Pancreas (tissue), 10 donors: ENCODE measurements at places on chromosomes 7 and 10. TPM values are rescaled to one million over a fixed set of nuclear protein-coding genes. Genes with fewer than 3 reads are reported as not detected.
A peak's percentile ranks its signal among the peaks of the same experiment; 100 is the strongest.

DNA sequence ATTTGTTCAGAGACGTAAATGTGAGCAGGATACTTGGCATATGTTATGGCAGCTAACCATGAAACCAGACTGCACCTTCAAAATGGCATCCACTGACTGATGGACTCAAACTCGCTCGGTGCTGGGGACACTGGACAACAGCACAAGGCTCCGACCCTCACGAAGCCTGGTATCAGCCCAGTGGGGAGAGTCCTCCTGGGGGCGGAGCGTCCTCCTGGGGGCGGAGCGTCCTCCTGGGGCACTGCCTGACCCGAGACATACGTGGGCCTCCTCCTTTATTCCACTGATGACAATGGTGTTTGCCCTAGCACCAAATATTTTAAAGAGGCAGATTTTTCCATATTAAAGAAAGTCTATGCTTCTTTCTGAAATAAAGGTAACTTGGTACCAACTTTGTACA lies 39.5 kb downstream of the ESYT2 start:
- DNase-seq = no peak
- no peaks in the 10 kb centered on the region for H3K4me1 ChIP-seq
- H3K36me3 ChIP-seq = peaks cover 23% of the 10 kb centered on the region

DNA sequence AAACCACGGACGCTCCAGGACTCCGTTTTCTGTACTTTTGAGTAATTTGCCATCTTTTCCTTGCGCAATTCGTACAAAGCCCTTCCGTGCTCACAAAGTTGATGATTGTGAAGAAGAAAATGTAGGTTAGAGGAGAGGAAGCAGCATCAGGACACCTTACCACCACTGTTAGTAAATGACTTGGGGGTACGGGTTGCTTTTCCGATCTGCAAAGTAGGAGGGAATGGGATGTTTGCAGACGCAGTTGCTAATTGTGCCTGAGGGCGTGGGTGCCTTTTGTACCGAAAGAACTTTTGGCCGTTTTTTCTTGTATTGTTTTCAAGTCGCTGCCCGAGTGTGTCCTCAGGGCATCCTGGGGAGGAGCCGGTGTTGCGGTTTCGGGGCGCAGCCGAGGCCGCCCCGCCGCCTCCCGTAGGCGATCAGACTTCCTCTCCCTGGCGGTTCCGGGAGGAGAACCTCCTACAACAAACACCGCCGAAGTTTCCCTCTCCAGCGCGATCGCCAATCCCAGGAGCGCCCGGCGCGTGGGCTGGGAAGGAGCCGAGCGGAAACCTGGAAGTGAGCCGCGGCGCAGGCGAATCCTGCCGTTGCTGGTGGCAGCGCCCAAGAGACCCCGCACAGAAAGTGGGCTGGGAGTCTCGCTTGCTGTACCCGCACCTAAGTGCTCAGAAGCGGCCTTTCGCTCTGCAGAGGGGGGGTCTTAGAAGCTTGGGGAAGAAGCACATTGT lies 1.0 kb downstream of the PRR15 start:
- H3K4me1 ChIP-seq = no peaks in the 10 kb centered on the region
- no peaks in the 10 kb centered on the region for H3K36me3 ChIP-seq

DNA sequence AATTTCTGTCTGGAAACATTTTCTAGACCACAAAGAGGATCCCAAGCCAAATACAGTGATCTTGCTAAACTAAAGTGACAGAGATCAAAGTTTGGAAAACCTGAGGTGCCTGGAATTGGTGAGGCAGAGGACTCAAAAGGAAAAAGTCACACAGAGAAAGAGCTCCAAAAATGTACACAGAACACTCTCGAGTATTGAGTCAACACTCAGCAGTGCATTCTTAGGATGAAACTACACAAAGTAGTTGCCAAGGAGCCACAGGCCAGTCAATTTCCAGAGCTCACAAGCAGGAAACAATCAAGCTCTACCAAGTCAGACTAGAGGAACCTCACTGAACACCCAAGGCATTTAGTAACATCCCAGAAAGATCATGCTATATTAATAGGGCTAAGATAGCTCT lies 61.3 kb downstream of the MICU1 start:
- no peak for DNase-seq
- H3K4me1 ChIP-seq = no peaks in the 10 kb centered on the region
- H3K27me3 ChIP-seq = no peaks in the 10 kb centered on the region
- H3K4me3 ChIP-seq = no peak overlapping the region

DNA sequence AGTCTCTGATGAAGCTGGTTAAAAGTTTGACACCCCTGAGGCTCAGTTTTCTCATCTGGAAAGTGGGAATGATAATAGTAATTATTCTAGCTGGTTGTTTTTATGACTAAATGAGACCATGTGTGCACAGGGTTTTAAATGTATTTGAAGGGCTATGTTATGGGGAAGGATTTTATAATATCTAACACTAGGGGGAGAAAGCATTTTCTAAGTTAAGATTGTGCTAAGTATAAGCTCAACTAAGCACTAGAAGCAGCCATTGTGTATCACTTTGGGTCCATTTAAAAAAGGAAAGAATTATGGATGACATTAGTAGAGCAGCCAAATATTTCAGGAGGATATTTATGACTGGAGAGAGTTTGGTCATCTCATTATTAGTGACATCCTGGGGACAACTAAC lies 49.5 kb upstream of the CREB5 start:
- no peak for DNase-seq
- no peak overlapping the region for H3K27ac ChIP-seq
- H3K4me3 ChIP-seq = no peak overlapping the region
- no peaks in the 10 kb centered on the region for H3K4me1 ChIP-seq
- no peaks in the 10 kb centered on the region for H3K27me3 ChIP-seq

DNA sequence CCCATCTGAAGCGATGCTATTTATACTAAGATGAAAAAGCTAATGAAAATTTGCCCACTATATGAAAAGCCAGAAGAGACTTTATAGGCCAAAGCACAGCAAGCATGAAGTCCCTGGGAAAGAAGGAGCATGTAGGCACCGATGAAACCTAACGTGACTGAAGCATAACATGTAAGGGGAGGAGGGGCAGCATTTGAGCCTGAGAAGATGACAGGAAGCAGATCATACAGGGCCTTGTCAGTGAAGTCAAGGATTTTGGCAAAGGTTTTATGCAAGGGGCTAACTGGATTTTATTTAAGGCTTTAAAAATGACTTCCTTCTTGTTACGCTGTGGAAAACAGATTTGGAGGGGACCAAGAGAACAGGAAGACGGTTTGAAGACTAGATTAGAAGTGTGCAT lies 744.0 kb downstream of the PHTF2 start:
- DNase-seq = no peak
- H3K4me1 ChIP-seq = no peaks in the 10 kb centered on the region
- no peaks in the 10 kb centered on the region for H3K27me3 ChIP-seq
- no peak overlapping the region for H3K27ac ChIP-seq
- no peaks in the 10 kb centered on the region for H3K36me3 ChIP-seq
- H3K4me3 ChIP-seq = no peak overlapping the region

- no peaks in the 10 kb centered on the region for H3K27me3 ChIP-seq
- H3K36me3 ChIP-seq = no peaks in the 10 kb centered on the region
- H3K4me3 ChIP-seq = no peak overlapping the region
Measured at GRCh38 chr10:71878327-71879034, 27.4 kb upstream of the PSAP start.

DNA sequence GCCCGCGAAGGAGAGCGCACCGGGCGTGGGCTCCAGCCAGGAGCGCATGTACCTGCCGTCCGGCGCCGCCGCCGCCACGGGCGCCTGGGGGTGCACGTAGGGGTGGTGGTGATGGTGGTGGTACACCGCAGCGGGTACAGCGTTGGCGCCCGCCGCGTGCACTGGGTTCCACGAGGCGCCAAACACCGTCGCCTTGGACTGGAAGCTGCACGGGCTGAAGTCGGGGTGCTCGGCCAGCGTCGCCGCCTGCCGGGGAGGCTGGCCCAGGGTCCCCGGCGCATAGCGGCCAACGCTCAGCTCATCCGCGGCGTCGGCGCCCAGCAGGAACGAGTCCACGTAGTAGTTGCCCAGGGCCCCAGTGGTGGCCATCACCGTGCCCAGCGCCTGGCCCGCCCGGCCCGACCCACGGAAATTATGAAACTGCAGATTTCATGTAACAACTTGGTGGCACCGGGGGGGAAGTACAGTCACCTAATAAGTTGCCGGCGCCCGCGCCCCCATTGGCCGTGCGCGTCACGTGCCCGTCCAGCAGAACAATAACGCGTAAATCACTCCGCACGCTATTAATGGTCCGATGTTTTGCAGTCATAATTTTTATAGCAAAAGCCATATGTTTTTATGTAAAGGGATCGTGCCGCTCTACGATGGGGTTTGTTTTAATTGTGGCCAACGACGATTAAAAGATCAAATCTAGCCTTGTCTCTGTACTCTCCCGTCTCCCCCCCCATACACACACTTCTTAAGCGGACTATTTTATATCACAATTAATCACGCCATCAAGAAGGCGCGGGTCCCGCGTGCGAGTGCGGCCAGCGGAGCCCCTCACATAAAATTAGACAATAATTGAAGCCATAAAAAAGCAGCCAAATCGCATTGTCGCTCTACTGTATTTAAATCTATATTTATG lies at the start of gene HOXA9:
Gene HOXA9, minus strand, starts transcription at position 449 of the 907 bp plus-strand sequence. Its CDS starts 80 bp downstream, at position 369.
- no peak for DNase-seq
- H3K27ac ChIP-seq = no peak within 1 kb of the TSS
- H3K4me3 ChIP-seq = peak within 1 kb of the TSS; percentile 10

DNA sequence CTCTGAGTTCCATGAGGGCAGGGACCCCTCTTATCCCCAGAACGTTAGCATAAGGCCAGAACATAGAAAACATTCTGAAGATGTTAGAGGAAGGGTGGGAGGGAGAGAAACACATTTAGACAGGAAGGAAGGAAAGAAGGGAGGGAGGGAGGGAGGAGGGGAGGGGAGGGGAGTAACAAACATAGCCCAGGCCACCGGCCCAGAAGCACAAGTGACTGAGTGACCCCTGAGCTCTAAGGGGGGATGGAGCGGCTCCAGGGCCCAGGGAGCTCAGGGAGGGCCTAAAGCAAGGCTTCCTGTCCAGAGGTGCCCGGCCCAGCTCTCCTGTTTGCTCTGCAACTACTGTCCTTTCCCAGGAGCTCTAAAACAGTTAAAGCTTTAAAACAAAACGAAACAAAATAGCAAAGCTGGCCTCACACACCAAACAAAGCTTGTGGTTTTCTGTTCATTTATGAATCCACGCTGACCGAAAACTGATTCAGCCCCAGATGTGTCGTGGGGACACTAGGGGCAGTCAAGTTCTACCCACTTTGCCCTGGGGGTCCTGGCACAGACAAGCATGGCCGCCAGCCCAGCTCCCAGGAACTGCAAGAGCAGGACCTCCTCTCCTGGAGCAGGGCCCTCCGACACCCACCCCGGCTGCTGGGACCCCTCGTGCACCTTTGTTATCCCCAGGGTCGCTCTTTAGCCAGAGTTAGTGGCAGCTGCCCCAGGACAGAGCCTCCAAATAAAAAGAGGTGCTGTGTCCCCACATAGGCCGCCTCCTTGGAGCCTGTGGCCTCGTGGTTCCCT lies 496.2 kb upstream of the FOXK1 start:
- DNase-seq = no peak
- H3K27ac ChIP-seq = no peak overlapping the region
- H3K4me1 ChIP-seq = peaks cover 11% of the 10 kb centered on the region
- no peaks in the 10 kb centered on the region for H3K27me3 ChIP-seq
- no peak overlapping the region for H3K4me3 ChIP-seq

GRCh38 chr7:70693686-70694433 lies 438.1 kb upstream of the GALNT17 start:
- peak overlapping the region; percentile 37 for H3K27ac ChIP-seq
- H3K36me3 ChIP-seq = no peaks in the 10 kb centered on the region

DNA sequence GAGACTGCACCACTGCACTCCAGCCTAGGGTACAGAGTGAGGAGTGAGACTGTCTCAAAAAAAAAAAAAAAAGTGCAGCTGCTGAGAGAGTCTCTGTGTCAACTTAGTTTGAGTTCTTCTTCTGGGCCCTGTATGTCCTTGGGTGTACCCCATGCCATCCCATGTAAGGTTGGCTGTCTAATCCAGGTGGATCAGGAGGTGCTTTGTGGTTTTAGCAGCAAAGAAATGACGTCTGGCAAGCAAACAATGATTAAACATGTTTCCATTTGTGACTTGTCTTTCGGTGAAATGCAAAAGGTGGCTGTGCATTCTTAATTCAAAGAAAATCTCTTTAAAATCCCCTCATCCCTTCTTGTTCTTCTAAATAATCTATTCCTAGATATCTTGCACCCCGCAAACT lies 255.9 kb downstream of the ANKRD30A start:
- H3K27me3 ChIP-seq = no peaks in the 10 kb centered on the region
- H3K4me3 ChIP-seq = no peak overlapping the region
- H3K4me1 ChIP-seq = no peaks in the 10 kb centered on the region
- H3K36me3 ChIP-seq = no peaks in the 10 kb centered on the region

DNA sequence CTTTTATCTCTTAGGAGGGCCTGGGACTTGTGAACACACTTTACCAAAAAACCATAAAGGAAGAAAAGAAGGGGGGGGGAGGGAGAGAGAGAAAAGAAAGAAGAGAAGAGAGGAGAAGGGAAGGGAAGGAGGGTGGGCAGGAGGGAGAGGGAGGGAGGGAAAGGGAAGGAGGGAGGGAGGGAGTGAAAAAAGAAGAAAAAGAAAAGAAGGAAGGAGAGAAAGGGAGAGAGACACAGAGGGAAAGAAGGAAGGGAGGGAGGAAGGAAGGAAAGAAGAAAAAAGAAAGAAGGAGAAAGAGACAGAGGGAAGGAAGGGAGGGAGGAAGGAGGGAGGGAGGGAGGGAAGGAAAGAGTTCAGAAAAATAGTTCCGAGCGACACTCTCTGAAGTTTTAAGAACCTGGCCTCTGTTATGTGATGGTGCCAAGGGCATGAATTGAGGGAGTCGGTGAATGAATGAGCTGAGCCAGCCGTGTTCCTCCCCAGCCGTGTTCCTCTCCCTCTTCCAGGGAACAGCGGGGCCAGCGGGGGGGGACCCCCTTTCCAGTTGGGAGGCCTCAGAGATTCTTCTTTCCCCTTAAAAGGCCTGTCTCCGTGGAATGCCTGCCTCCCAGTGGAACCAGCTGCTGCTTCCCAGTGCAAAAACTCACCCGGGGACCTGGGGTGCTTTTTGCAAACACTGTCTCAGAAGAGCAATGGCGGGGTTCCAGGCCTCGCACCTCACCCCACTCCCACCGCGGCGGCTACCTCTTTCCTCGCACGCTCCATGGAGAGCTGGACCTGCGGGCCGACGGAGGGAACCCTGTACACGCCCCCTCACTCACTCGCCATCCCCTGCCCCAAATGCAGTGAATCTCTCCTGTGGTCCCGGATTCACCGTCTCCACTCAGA lies 84.1 kb downstream of the FOXL3 start:
- no peak overlapping the region for H3K4me3 ChIP-seq
- peak overlapping the region; percentile 85 for H3K27ac ChIP-seq
- no peaks in the 10 kb centered on the region for H3K36me3 ChIP-seq
- H3K4me1 ChIP-seq = peaks cover 26% of the 10 kb centered on the region
- peak; percentile 61 for DNase-seq
- no peaks in the 10 kb centered on the region for H3K27me3 ChIP-seq

GRCh38 chr7:95863-96260 lies 96.5 kb upstream of the FAM20C start:
- no peaks in the 10 kb centered on the region for H3K36me3 ChIP-seq
- H3K4me3 ChIP-seq = no peak overlapping the region
- no peaks in the 10 kb centered on the region for H3K4me1 ChIP-seq
- no peaks in the 10 kb centered on the region for H3K27me3 ChIP-seq
- DNase-seq = no peak

Gene GPRIN2
- 4.3 TPM for total RNA-seq

Gene CELF2
- 5.2 TPM for total RNA-seq

Gene PRTFDC1
- total RNA-seq = 3.6 TPM

Gene UNC5B
- 5.1 TPM for total RNA-seq
